ENCODE measurements at places on chromosomes 1 and 21.
A peak's percentile ranks its signal among the peaks of the same experiment; 100 is the strongest.

DNA sequence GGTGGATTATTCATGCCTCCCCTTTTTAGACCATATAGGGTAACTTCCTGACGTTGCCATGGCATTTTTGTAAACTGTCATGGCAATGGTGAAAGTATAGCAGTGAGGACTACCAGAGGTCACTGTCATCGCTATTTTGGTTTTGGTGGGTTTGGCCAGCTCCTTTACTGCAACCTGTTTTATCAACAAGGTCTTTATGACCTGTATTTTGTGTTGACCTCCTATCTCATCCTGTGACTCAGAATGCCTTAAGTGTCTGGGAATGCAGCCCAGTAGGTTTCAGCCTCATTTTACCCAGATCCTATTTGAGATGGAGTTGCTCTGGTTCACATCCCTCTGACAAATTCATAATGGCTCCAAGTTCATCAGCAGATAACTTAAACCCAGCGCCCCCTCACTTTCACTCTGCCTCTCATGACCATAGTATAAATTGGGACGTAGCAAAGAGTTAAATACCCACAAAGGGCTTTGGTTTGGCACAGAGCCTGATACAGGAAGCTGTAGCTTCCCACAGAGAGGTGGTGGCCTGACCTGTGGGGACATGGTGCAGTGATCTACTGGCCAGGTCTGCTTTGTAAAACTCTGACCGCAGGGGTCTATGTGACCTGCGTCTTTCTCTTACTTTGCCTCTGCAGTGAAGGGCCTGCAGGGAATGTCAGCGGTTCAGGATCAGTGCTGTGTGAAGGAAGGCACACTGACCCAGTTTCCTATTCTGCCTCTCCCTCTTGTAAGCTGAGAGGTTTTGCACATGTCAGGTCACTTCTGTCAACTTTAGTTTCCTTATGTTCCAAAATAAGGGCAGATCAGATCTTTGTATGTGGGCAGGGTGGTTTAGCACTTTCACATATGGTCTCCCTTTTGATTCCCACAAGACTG lies 78.1 kb upstream of the ZNF644 start:
- no peak for DNase-seq

DNA sequence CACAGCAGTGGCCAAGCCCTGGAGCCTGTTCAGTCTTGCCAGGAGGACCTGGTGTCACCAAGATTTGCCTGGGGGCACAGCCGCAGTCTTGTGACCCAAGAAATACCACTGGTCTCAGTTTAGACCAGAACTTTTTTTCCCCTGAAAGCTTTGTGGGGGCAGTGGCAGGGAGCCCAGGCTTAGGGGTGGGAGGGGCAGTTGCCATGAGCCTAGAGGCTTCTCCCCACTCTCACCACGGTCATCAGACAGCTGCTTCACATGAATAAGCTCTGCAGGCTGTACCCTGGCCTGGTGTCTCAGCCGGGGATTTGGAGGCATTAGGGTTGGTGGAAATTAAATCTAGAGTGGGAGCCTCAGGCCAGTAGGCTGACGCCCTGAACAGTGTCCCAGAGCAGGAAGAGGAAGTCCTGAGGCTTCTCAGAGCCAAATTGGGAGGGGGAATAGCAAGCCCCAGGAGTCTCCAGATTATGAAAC lies 73.7 kb downstream of the SLC16A1 start:
- no peak for DNase-seq

GRCh38 chr1:196183941-196184340 lies 424.3 kb downstream of the KCNT2 start:
- no peak for DNase-seq

DNA sequence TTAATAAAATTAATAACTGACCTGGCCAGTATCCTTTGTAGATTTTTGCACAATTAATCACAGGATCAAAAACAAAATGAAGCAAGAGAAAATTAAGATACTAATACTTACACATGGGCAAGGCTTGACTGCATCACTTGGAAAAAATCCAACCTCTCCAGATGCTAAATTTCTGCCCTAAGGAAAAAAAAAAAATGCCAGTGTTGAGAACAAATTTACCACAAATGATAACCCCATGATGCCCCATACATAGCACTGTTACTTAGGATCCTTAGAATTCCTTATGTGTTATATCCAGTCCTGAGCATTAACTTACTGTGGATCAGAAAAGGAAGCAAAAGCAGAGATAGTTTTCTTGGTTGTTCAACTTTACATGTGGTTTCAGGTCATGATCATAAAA lies 347.5 kb downstream of the VAV3 start:
- DNase-seq, result peak; percentile 11

- DNase-seq, result no peak
Observed at GRCh38 chr1:11985171-11985570, 4.9 kb downstream of the MFN2 start.

- DNase-seq, result no peak
Observed at GRCh38 chr1:116334868-116335635, 38.0 kb upstream of the ATP1A1 start.

DNA sequence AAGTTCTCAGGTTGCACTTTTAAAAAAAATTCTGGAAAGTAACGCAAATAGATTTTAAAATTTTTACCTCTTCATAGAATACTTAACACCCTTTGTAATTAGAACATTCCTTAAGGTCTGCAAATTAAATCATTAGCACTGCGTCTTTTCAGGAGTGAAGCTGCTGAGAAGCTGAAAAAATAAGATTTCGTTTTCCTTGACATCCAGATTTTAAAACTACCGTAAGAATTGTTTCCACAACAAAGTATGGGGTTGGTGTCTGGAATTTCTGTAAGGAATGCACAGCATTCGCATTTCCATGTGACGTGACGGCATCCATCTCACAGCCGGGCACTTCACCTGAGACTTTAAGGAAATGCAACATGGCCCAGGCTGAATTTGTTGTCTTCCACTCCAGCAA lies 76.3 kb upstream of the COX20 start:
- no peak for DNase-seq

DNA sequence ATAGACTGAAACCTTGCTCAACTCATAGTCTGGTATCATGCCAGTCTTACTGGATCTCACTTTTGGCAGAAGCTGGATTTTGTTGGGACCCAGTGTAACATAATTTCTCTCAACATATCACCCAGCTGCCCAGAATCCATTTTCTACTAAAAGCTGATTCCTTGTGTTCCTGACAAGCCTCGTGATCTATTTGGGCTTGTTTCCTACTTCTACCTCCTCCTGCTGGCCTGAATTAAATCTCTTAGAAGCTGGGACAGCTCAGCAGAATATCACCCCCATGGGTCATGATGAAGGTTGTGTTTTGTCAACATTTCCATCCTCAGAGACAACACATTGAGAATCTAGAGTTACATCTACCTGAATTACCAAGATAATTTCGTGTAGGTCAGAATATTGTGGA lies 7.7 kb downstream of the GOLT1A start:
- DNase-seq, result no peak

- DNase-seq, result no peak
Observed at GRCh38 chr1:82260051-82260450, 459.3 kb downstream of the ADGRL2 start.

DNA sequence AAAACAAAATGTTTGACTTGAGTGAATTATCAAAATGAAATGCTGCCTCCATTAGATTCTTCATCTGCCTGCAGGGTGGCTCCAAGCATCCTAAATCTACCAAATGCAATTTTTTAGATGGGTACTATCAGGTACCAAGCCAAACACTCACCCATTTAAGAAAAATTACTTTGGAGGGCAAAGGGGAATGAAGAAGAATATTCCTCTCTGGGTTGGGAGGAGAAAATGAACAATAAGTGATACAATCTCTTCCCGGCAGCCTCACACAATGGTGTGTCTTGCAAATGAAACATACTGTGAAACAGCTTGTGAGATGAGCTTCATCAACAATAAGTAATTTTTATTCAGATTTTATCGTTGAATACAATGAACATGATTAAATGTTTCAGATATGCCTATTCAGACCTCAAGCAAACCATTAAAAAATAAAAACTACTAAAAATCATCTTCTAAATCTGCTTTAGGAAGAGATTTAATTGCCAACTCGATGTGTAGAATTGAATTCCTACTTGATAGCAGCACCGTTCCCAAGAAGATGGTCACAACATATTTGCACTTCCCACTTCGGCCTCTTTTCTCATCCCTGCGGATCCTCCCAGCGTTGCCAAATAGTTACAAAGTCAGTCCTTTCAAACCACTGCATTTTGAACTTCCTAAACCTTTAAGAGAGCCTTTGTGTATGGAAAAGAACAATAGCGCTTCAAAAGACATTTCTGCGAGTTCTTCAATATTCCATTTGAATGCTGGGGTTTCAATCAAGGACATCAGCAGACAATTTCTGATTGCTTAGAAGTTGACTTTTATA lies 2.7 kb downstream of the DAB1 start:
- no peak for DNase-seq

- no peak for DNase-seq
Observed at GRCh38 chr1:209375097-209375496, 208.4 kb upstream of the CAMK1G start.

DNA sequence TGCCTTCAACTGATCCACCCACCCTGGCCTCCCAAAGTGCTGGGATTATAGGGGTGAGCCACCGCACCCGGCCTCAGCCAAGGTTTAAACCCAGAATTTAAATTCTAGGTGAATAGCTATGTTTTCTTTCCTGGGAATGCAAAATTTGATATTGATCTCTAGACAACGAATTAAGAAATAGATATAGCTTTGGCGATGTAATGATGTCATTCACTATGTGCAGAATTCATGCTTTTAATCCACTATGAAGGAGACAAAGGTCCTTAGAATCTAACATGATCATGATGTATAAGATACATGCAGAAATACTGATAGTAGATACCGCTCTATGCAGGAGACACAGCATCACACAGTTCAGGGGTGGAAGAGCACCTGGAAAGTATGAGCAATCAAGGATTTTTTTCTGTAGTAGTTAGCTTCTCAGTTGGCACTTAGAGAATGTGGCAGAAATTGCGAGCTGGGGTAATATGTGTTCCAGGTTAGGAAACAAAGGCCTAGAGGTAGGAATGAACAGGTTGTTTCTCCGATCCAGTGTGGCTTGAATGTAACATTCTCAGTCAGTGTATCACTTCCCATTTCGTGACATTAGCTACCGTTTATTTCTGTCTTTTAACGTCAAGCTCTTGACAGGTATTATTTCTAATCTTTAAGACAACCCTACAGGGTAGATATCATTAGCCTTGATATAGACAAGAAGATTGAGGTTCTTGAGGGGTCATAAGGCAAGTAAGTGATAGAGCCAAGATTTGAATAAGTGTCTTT lies 3.0 kb upstream of the CEP350 start:
- no peak for DNase-seq

- no peak for DNase-seq
Observed at GRCh38 chr21:42581993-42582786, 68.5 kb downstream of the SLC37A1 start.

GRCh38 chr1:51669816-51670215 lies 52.9 kb downstream of the OSBPL9 start:
- DNase-seq, result peak; percentile 46
